ENCODE measurements at places on chromosomes 5 and 9.
A peak's percentile ranks its signal among the peaks of the same experiment; 100 is the strongest.

DNA sequence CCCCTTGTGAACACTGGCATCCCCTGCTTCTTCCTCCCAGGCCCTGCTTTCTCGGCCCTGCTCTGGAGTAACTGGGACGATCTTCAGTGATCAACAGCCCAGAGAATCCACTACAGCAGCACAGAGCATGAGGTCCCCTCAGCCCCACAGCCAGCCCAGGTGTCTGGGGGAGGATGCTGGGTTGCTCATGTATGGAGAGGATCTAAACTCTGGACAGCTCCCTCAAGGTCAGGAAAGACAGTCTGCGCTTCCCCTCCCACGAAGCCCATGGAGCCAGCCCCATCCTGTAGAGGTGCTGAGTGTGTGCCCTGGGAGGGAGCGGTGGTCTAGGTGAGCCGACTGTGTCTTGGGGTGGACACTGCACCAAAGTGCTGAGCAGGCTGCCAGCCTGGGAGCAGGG is 190.2 kb downstream of the GABBR2 start:
- no peak for DNase-seq

DNA sequence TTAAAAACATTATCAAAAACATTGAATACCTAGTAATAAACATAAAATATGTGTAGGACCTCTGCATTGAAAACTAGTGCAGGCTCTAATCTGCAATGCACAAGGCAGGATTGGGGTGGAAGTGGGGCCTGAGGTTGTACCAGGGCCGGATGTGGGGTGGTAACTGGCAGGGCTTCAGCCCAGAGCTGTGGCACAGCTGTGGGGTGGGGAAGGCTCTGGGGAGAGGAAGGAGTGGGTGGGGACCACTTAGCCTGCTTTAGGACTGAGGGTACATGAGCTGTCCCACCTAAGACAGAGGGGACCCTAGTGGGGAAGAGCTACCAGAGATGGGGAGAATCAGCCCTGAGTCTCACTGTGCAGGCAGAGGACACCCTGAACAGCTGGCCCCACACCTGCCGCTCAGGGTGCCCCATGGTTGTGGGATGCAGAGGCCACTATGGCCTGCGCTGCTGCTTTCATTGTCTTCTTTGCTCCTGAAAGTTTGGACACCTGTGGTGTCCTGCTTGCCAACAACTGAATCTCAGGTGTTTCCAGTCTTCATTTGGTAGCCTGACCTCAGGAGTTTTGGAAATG is 311.4 kb downstream of the TLE4 start:
- no peak for DNase-seq

DNA sequence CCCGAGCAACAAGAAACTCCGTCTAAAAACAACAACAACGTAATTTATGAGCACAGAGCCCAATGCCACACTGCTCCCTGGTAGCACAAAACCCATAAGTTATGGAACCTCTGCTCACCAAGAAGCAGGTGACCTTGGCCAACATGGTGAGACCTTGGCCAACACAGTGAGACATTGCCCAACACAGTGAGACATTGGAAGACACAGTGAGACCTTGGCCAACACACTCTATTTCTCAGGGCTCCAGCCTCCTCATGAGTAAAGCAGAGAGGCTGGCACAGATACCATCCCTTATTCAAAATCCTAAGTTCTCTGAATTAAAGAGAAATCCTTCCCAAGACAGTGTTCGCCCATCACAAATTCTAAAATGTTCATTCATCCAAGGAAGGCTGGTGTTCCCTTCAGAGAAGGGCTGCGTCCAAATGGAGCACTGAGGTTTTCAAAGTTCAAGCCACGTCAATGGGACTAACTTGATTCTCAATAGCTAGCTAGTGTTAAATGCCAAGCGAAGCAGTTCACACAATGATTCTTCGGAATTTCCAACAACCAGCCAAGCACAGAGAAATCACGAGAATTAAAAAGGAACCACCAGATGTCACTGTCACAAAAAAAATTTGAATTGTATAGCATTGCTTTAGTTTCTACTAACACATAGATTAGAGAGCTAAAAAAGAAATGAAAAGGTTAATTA is 29.5 kb downstream of the TTC39B start:
- peak; percentile 26 for DNase-seq

GRCh38 chr9:20357037-20357432 is 265.3 kb downstream of the MLLT3 start:
- DNase-seq: no peak

GRCh38 chr9:76561900-76562299 is 102.9 kb downstream of the GCNT1 start:
- no peak for DNase-seq

DNA sequence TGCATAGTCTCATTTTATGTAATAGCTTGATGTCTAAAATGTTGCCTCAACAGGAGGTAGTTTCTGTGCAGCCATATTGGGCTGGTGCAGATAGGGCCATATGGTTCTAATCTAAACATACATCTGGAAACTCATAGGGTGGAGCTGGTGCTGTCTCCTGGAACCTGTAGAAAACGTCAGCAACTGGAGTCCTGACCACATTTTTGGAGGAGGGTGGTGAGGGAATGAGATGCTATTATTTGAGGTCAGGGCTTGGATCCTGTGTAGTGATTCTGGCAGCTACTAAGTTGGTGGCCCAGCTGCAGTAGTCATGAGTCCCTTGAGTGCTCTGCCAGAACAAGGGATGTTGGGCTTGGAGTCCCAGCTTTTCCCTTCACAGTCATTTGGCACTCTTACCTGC is 14.1 kb downstream of the MAN2A1 start:
- DNase-seq: no peak

GRCh38 chr9:135070198-135070951 is 17.1 kb upstream of the OLFM1 start:
- no peak for DNase-seq

GRCh38 chr9:116940614-116941215 is 253.6 kb downstream of the TRIM32 start:
- DNase-seq: no peak

DNA sequence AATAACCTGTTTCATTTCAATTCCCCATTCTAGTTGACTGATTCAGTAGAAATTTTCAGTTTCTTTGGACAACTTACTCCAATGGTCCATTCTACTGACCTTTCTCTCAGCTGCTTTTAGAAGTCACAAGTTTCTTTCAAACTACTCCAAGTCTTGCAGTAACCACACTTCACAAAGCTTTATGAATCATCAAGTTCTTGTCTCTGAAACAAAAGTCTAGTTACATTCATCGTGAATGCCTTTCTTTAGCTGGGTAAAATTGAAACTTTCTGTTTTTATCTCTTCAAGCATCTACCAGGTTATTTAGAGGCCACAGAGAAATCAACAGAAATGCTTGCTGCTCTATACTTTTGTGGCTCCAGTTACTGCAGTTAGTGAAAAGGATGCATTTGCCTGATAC is 405.4 kb downstream of the TMEM232 start:
- DNase-seq: peak; percentile 61

DNA sequence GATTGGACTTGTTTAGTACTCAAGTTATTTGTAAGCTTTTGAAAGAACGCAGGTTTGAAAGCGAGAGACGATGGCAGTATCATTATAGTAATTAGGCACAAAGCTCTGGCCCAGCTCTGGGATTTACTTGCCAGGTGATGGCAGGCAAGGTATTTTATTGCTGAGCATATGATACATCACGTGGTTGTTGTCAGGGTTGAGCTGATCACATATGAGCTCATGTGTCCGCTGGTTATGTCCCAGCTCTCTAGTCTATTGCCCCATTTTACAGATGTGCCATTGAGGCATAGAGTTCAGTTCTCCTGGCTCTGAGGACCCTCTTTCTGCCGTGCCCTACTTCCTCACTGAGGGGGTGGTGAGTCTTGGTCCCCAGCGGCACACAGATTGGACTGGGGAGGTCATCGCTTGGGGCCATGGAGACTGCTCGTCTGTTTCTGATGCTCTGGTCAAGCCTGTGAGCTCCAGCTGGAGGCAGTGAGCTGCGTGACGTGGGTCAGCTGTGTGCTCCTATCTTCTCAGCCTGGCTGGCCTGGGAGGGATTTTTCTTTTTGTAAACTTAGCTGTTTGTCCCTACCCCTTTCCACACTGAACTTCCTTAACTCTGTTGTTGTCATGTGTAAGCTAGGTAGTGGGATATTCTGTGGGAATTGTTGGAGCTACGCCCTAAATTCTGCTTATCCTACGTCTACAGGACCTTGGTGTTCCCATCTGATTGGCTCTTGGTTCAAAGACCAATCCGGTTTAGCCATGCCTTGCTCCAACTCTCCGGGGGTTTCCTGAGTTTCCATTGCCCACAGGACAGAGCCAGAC is 2.2 kb downstream of the NXNL2 start:
- DNase-seq: no peak

GRCh38 chr5:20241351-20241750 is 253.4 kb upstream of the CDH18 start:
- DNase-seq: no peak

DNA sequence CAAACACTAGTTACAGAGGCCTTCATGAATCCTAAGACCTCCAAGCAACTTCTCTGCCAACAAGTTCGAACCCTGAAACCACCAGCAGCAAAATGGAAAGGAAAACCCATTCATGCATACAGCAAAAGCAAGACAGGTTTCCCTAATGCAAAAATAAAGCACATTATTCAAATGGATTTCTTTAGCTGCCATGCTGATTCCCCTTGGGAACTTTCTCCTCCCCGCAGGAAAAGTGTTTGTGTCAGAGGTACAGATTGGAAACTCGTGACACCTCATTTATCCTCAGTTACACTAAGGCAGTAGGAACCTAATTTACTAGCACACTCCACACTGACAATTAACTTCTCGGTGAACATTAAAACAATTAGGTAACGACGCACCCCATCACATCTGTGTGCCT is 63.4 kb downstream of the TLE1 start:
- DNase-seq: no peak

DNA sequence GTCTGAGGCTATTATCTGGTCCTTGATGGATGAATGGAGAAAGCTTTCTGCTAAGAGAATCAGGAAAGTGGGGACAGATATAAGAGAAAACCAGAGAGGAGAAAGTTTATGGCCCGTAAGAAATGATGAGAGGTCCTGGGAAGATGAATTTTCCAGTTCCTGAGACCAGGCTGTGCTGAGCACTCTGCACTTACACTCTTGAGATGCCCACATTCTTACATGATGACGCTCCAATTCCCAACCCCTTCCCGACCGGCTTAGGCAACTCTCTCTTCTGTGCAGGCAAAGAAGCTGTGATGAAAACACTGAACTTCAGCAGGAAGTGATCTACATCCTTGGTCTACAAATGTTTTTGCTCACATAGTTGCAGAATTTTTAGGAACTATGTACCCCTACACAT is 417.0 kb downstream of the ARHGEF28 start:
- DNase-seq: peak; percentile 93

DNA sequence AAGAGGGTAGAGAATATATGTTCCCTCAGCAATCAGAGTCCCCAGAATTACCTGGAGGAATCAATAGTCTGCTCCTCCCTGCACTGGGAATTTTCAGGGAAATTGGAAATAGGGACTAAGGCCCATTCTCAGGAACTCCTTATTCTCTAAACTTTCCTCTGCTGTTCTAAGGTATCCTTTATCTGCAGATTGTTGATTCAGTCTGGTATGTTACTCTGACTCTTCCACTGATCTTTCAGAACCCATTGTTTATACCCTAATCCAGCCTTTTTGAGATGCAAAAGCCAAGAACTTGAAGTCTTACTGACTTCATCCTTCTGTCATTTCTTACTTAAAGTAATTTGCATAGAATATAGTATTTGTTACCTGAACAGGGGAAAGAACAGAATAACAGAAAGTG is 143.5 kb upstream of the PPP1R2B start:
- no peak for DNase-seq

- DNase-seq: peak; percentile 89
Measured at GRCh38 chr9:89021154-89021803, 30.0 kb downstream of the S1PR3 start.

GRCh38 chr5:78638973-78639669 is 9.5 kb downstream of the LHFPL2 start:
- no peak for DNase-seq

DNA sequence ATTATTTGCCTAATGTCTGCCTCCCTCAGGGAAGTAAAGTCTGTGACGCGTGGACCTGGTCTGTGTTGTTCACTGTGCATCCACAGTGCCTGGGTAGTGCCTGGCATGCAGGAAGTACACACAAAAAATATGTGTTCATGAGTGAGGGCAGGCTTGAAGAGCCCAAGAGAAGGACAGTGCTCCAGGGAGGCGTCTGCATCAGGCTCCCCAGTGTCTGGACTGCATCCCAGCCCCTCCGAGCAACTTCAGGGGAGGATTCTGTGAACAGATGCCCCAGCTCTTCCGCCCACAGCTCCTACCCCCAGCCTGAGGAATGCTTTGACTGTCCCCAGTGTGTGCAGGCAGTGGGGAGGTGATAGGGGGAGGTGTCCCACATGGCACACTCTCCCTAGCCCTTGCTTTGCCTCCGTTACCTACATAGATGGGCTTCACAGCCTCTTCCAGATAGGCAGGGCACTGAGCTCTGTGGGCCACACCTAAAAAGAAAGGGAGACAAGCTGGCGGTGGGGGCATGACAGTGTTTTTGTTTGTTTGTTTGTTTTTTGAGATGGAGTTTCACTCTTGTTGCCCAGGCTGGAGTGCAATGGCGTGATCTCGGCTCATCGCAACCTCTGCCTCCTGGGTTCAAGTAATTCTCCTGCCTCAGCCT is 25.4 kb downstream of the IRF1 start:
- DNase-seq: no peak

- no peak for DNase-seq
Measured at GRCh38 chr9:18056993-18057369, 417.0 kb upstream of the ADAMTSL1 start.

DNA sequence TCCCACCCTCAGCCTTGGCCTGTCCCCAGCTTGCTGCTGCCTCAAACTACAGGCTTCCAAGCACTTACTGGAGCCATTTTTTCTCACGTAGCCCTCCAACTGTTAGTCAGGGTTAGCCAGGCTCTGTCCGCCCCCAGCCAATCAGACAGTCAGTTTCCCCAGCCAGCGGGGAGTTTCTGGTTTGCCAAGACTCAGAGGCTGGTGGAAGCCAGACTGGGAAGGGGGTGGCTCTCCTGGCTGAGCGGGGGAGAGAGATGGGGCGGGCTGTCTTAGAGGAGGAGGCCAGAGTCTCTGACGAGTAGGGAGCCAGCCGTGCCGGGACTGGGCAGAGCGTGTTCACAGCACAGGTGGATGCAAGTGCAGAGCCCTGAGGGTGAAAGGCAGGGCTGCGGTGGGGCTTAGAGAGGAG is 15.3 kb downstream of the PROP1 start:
- DNase-seq: peak; percentile 1

GRCh38 chr9:136589766-136590763 is 44.2 kb upstream of the NOTCH1 start:
- no peak for DNase-seq

DNA sequence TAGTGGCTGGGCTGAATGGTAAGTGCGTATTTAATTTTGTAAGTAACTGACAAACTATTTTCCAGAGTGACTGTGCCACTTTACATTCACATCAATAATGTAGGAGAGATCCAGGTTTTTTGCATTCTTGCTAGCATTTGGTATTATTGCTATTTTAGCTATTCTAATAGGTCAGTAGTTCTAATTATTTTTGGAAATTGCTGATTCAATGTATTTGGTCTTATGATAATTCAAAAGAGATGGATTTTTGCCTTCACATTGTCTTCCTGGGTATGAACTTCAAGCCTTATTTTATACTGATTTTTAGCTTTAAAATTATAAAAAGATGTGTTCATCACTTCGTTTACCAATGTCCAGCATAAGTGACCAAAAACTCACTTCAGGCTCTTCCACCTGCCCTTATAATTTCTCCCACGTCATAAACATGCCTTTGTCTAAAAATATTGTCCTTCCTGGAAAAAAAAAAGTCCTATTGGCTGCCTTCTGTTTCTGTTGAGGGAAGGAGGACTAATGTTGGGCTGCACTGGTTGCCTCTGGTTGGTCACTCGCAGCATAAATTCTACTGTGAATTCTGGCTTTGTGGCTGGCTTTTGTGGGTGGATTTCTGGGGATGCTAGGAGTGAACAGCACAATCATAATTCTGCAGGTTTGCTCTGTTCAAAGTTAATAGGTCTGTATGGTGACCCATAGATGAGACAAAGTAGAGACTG is 15.2 kb downstream of the FOXD1 start:
- DNase-seq: no peak
